AG20443 (cell line): ENCODE measurements at places on chromosomes 12 and 14.

DNA sequence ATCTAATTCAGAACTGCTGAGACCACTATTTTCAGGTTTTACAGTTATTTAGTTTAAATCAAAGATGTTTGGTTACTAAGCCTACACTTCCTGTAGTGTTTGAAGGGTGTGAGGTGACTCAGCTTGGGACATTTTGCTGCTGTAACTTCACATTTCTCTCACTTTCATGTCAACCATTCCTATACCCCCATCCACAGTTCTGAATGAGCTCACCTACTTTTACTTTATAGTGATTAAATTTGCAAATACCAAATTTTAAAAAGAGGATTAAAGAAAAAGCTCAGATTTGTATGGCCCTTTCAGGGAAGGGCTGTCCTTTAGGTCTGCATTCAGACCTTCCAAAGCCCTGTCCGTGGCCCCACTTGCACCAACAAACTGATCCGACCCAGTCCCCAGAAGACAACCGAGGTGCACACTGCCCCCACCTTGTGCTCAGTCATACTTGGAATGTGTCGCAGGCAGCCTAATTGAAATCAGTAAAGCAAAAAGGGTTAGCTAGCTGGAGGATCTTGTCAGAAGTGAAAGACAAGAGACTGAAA lies 174.4 kb downstream of the MON2 start:
- DNase-seq: peak; percentile 37

DNA sequence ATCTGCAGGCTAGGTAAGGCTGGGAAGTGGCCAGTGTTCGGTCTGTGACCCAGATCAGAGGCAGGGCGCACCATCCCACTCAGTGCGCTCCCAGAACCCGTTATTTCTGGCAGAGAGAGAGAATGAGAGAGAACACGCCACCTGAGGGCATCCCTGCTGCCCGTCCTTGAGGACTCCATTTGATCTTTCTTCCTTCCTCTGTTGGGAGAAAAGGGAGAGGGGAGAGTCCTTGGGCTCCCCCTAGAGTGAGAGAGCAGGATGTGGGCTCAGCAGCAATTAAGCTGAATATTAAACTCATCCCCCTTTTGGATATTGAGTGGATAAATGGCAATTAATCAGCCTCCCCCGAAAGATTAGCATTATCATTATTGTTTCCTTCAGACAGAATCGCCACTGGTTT lies 70.6 kb downstream of the IFT43 start:
- peak; percentile 30 for DNase-seq

- DNase-seq: peak; percentile 94
Measured at GRCh38 chr14:95483309-95484165, 32.9 kb downstream of the SYNE3 start.

- DNase-seq: no peak
Measured at GRCh38 chr12:94674835-94675234, 24.5 kb upstream of the TMCC3 start.

DNA sequence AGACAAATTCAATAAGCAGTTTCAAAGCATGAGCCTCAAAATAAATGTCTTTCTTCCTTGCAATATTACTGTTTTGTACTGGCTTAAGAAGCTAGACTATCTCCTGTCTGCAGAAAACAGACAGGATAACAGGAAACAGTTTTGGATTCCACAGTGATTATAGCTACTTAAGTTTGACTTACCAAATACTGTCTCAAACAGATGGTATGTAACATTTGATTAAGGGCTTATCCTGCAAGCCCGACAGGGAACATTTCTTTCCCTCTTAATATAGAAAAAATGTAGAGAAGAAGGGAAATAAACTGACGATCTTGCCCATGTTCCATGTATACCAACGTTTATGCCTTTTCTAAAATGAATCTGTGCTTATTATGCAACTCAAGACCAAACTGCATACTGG lies 179.9 kb upstream of the EEA1 start:
- DNase-seq: peak; percentile 28

- peak; percentile 77 for DNase-seq
Measured at GRCh38 chr14:52044791-52045522, 23.9 kb downstream of the NID2 start.

DNA sequence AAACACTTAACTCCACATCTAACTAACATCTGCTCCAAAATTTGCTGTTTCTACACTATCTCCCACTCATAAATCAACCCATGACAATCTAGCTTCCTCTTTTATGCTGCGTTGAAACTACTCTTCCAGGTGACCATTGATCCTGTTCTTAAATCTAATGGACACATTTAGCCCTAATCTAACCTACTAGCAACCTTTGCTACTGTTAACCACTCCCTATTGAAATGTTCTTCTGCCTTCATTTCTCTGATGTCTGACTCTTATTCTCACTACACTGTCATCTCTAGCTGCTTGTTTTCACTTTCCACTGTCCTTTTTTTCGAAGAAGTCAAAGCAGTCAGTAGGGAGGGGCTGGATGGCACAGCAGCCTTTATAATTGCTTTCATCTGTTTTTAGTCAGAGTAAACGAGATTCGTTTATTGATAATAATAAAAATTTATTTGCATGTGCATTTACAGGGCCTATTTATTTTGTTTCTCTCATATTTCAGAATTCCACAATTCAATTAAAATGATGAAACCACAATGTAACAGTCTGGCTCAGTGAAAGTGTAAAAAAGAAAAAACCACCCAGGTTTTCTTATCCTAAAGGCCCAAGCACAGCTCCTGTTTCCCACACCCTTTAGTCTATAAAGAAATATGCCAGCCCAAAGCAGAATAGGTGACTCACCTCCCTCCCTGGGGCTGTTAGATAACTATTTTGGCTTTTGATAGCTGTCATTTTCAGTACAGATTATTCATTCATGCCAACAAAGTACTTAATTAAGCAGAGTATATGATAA lies 44.9 kb downstream of the ATP2B1 start:
- peak; percentile 29 for DNase-seq

DNA sequence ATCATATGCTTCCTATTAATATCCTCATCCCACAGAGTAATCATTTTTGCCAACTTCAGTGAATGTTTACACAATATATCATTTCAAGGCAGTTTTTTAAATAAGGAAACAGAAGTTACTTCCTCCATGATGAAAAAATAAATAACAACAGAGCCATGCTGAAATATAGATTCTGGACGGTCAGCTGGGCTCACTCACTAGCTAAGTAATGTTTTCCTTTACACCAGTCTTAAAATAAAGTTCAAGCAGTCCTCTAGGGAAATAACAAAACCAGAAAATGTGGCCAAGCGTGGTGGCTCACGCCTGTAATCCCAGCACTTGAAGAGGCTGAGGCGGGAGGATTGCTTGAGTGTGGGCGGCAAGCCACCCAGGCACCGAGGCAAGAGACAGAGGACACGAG lies 28.7 kb downstream of the AICDA start:
- DNase-seq: no peak

DNA sequence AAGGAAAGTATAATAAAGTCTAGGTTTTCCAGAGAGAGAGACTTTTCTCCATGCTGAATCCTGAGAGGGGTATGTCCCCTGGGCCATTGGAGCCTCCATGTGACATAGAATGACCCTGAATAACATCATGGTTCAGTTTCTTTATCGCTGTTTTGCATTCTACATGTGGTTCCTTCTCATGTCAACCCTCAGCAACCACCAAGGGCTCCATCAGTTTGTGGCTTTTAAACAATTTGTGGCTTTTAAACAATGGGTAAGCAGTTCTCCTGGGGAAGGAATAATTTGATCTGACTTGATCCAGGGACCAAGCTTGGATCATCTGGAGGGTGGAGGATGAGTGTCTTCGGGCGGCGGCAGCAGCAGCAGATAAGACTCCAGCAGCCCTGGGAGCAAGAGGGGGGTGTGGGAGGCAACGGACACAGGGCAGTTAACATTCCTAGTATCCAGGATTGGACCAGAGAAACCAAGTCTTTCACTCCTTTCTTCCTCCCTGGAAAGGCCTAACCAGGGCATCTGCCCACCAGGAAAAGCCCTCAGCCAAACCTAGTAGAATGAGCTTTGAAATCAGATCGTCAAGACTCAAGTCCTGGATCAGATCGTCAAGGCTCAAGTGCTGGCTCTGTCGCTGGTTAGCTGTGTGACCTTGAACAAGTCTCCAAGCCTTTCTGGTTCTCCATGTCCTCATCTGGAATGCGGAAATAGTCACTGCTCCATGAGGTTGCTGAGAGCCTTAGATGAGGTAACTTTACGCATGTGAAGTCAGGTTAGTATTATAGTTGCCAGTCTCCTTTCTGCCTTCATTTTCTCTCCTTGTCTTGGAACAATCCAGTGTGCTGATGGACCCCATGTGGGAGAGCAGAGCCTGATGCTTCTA lies 27.8 kb upstream of the FAM222A start:
- DNase-seq: no peak

DNA sequence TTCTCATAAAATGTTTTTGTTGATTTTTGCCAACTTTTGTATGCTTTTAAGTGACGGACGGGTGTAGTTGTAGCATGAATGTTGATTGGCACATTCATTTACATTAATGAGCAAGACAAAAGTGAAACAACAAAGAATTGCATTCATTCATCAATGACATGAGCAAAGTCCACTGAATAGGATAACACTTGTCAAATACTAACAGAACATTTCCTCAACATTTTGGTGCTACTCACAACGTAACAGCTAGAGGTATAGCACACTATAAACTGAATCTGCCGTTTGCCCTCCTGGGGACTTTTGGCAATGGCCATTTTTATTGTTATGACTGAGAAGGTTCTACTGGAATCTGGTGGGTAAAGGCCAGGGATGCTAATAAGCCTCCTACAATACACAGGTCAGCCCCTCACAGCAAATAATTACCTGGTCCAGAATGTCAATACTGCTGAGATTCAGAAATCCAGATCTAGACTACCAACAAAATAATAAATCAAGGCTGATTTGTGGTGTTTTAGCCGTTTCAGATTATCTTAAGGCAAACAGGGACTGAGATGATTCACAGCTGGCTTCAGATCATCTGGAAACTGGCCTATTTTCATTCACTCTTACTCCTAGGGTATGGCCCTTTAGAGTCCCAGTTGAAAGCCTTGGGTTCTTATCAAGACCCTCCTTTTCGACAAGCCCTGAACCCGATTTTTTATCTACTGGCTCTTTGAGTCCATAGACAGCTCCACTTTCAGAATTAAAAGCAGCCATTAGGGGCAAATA lies 22.5 kb upstream of the CDKN3 start:
- peak; percentile 32 for DNase-seq

- no peak for DNase-seq
Measured at GRCh38 chr14:35480119-35480769, 53.7 kb upstream of the INSM2 start.

GRCh38 chr12:126742241-126742641 lies 1524.7 kb upstream of the TMEM132C start:
- DNase-seq: no peak

DNA sequence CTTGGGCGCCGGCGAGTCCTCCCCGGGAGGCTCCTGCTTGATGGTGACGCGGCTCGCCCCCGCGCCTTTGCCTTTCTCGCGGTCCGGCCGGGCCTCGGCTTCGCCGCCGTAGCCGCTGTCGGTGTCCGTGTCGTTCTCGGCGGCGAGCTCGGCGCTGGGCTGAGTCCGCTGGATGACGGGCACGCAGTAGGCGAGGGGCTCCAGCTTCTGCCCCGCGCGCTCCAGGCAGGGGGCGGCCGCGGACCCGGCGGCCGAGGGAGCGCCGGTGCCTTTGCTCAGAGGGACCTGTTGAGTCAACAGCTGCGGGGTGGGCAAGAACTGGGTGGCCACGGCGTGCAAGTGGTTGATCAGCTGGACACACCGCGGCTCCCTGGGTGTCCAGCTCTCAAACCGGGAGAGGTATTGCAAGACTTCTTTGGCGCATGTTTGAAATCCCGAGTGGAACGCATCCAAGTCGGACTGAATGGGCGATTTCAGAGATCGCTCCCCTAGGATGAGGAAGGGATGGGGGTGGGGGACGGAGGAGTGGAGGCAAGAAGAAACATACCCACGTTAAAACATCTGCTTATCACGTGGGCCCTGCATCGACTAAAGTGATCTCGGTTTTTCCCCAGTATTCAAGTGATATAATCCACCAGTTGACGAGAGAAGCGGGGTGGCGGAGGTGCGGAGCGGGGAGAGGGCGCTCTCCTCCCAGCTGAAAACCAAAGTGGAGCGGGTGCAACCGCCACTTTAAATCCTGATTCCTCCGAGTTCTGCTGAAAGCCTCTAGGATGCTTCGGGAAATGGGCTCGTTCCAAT lies 2.0 kb downstream of the BHLHE41 start:
- DNase-seq: peak; percentile 61

DNA sequence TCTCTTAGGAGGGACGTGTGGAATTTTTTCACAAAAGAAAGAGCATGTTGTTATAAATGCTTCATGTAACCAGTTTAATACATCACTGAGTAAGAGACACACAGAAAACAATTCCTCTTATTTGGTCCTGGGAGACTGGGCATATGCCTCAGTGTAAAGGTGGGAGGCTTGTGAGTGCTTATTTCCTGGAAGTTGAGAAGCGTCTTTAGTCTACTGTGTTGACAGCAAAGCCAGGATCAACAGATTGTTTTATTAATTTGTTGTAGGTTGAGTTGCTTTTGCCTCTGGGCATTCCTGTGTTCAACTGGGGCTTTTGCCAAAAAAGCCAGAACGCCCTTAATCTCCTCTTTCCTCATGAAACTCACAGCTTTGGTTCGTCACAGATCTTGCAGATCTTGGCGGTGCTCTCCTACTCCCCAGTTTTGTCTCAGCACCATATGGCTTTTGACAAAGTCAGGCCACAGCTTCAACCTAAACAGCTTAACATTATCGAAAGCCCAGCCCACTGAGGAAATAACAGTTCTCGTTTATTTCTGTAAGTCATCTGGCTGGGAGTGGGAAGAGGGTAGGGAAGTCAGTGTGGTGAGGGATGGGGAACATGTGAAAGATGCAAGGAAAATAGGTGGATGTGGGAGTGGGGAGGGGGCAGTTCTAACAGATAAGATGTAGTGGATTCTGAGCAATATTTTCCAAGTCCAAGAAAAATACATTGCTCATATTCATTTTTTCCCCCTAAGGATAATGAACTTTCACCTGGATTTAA lies 227.2 kb downstream of the DACT1 start:
- peak; percentile 30 for DNase-seq

- no peak for DNase-seq
Measured at GRCh38 chr12:46364300-46364696, 8.3 kb downstream of the SLC38A2 start.

- DNase-seq: no peak
Measured at GRCh38 chr12:121089031-121089812, 43.5 kb upstream of the P2RX7 start.

GRCh38 chr14:20247646-20248246 lies 8.7 kb downstream of the OR11H4 start:
- no peak for DNase-seq

- peak; percentile 11 for DNase-seq
Measured at GRCh38 chr12:21942377-21942703, 1.1 kb upstream of the ABCC9 start.

GRCh38 chr14:79576424-79576823 lies 634.9 kb downstream of the DIO2 start:
- no peak for DNase-seq

- no peak for DNase-seq
Measured at GRCh38 chr12:131348646-131349045, 362.2 kb upstream of the SFSWAP start.
